Stimulated activated CD8-positive, alpha-beta memory T cell treated with anti-CD3 and anti-CD28 coated beads, Interleukin-7, amount 100 ng/mL, for 1 hour (primary cell): ENCODE measurements at places on chromosomes 1 and 21.
A peak's percentile ranks its signal among the peaks of the same experiment; 100 is the strongest.

DNA sequence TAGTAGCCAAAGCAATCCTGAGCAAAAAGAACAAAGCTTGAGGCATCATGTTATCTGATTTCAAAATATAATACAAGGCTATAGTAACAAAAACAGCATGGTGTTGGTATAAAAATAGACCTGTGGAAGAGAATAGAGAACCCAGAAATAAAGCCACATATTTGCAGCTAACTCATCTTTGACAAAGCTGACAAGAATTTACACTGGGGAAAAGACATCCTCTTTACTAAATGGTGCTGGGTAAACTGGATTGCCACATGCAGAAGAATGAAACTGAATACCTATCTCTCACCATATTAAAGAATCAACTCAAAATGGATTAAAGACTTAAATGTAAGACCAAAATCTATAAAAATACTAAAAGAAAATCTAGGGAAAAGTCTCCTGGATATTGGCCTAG lies 59.5 kb upstream of the CD55 start:
- no peak for DNase-seq

DNA sequence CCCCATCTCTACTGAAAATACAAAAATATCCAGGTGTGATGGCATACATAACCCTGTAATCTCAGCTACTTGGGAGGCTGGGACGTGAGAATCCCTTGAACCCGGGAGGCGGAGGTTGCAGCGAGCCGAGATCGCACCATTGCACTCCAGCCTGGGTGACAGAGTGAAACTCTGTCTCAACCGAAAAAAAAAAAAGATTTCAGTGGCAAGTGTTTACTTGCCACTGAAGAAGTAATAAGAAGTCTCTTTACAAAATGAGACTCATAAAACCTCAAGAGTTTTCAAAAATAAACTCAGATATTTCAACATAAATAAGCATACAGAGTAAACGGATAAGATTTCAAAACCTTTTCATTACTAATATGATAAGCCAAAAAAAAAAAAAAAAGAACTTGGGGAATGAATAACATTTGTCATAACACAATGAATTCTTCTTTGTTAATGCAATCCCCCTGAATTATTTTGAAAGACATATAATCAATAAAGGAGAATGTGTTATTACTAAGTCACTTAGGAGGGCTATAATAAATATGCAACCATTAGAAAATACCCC lies 34.2 kb upstream of the EXO1 start:
- DNase-seq = no peak

DNA sequence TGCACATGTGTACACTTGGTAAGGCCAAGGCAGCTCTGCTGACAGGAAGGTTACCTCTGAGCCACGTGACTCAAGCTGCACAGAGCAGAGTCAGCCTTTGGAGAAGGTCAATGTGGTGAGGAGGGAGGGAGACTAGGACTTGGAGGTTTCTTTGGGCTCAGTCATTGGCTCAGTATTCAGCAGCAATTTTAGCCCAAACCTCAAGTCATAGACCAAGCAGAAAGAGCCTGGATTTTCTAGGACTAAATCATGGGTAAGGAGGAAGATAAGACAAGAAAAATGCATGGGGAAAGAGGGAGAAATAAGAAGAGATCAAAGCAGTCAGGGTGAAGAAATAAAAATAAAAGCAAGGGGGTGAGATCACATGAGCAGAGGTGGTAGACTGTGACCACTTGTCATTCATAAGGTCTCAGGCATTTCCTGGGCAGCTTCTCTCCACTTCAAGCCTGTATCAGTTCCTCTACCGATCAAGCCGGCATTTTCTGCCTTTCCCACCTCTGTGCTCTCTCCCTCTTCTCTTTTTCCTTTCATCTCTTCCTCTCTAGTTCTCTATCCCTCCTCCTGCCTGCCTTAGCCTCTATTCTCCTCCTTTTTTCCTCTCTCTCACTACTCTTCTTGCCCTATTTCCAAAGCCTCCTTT lies 51.7 kb upstream of the DUSP10 start:
- no peak for DNase-seq

- DNase-seq = no peak
Measured at GRCh38 chr1:230753586-230754251, 6.5 kb downstream of the CAPN9 start.

GRCh38 chr1:25110485-25110884 lies 121.8 kb downstream of the SYF2 start:
- no peak for DNase-seq

DNA sequence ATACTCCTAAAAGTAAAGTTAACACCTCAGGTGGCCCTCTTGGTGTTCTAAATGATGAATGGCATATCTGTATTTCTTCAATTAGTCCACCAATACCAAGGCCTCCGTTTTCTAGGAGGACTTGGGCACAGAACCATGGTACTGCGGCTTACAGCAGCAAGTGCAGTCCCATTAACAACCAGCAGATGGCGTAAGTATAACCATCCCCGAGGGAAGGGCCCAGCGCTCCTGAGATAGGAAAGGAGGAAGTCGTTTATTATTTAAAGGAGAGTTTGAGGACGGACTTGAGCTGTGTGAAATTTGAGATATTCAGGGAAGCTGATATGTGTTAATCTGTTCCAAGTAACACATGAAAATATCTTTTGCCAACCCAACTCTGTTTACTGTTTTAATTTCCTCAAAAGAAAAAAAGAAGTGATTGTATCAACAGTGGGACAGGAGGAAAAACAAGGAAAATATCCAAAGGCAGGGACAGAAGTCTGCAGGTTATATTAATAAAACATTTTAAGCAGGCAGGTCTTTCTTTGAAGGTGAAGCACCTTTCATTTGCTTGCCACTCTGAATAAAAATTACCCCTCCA lies 37.7 kb upstream of the KCNJ15 start:
- peak; percentile 38 for DNase-seq

DNA sequence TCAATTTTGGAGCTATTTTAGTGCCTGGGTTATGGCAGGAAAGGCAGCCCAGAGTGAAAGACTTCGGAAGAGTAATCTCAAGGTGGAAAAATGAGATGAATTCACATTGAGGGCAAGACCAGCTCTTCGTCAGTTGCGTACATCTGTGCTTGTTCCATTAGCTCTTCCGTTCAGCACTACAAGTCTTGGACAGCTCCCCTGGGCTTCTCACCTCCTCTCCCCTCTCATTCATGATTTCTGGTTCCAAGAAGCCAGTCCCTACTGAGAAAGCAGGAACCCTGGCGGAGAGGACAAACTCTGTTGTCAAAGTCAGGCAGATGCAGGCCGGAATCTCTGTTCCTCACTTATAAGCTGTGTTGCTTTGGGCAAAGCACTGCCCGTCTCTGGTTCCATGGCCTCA lies 76.5 kb downstream of the ACTL8 start:
- DNase-seq = no peak

- DNase-seq = no peak
Measured at GRCh38 chr21:39781331-39781730, 36.3 kb downstream of the IGSF5 start.

DNA sequence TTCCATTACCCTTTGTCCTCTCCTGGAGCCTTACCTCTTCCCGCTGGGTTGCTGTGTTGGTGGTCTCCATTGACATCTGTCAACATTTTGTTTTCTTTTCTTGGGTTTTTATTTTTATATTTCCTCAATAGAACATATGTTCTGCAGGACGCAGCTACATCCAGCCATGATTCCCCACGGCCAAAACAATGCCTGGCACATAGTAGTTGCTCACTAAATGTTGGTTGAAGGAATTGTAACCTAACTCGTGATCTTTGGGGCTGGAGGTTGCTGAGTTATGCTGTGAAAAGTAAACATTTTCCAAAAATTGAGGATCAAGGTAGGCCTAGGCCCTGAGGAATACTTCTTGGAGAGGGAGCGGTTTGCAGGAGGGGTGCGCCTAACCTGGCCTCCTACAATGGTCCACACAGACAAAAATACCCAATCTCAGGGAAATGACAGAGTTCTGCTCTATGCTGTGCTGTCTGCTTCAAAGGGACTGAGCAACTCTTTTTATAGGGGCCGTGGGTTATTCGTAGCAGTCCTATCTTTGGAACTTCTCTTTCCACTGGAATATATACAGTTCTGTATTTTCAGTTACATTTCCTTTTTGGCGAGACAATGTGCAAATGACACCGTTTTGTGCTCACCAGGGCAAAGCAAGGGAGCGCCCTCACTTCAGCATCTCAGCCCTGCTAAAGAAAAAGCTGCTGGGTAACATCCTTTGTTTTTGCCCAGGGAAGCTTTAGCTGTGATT lies 1.4 kb downstream of the PDPN start:
- no peak for DNase-seq

DNA sequence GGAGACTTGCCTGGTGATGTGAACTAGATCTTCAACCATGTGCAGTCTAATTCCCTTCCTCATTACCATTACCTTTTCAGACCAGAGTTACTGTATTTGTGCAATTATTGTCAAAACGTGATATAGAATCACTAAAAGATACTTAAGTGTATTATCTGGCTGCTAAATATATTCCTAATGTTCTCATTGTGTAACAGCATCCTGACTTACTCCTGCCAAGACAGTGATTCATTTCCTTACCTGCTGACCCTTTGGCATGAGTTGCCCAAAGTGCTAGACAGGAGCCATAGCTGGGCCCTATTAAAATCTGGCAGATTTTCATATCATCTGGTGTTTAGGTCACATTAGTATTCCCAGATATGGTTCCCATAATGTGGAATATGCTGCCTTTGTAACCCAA lies 598.3 kb upstream of the CAMK1G start:
- no peak for DNase-seq

DNA sequence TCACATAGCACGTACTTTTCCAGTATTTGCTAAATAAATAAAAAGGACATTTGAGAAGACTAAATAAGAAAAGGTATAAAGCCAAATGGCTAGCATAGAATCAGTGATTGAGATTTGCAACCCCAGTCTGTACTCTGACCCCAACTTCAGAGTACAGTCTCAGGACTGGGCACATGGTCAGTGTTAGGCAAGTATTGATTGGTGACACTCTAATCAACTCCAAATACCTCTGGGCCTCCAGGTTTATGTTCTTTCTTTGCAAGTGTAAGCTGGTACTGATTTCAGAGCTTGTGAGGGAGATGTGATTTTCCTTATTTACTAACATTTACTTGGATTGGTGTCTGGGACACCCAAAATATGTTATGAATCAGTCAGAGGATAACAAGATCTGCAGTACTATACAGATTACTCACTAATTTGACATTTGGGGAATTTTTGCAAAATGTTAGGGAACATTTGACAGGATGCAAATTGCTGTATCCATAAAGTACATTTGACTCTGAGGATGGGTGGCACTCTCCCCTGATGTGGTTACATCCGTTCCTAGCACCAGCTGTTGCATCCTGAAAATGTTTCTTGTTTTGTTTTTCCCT lies 34.2 kb downstream of the LMO4 start:
- no peak for DNase-seq

DNA sequence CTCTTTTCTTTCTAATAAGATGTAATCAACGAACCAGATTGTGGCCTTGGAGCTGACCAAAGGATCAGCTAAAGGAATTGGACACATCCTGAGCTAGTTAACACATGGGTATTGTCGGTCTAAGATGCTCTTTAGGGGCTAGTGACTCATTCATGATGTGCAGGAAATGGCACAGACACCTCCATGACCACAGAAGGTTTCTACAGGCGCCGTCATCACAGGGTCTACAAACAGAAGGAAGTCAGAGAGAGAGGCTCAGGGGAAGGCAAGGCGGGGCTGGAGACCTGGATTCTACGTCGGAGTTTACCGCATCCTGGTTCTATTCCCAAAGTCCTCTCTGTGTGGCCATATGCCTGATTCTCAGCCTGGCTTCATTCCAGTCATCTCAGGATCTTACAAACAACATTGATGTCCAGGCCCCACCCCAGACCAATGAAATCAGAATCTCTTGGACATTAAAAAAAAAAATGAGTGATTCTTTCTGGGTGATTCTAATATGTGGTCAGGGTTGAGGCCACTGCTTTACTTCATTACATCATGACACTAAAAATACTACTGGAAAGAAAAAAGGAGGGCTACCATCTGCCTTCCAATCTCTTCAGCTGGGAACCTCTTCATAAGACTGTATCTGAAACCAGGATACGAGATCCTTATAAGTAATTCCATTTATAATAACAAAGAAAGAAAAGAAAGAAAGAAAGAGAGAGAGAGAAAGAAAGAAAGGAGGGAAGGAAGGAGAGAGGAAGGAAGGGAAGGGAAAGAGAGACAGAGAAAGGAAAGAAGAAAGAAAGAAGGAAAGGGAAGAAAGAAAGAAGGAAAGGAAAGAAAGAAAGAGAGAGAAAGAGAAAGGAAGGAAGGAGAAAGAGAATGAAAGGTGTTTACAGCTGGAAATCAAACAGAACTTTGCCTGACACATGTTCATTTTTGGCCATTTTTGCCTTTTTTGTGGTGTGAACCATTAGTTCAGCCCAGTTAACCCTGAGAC lies 11.6 kb upstream of the KCNJ15 start:
- peak; percentile 16 for DNase-seq
